ENCODE measurements at places on chromosomes 6 and 20.

DNA sequence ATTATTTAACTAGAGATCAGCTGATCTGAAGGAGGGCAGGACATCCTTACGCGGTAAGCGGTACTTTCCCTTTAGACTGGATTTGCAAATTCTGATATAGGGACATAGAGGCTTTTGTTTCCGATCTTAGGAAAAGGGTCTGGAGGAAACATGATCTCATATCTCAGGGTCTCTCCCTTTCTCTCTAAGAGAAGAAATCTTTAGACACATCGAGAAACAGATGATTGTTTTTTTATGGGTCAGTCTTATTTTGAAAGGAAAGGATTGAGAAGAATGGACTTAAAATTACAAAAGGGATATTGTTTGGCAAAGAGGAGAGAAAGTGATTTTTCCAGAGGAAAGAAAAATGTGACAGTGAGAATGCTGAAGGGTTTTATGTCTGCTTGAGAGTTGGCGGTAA is 83.9 kb upstream of the OGFRL1 start:
- no peak for DNase-seq

DNA sequence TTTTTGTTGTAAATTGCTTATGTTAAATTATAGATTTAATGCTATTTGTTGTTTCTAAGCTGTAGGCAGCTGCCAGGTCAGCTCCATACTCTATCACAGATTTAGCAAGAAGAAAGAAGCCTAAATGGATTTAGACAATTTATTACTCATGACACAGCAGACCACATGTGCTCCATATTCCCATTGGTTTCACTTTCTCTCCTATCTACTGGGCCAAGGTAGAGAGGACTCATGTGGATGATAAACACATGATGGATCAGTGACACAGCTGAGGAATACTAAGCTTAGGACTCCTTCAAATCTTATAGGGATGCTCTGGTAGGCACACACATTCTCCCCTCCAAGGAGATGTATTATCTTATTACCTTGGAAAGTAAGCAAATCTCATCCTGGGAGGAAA is 553.0 kb upstream of the ADGRB3 start:
- no peak for DNase-seq

DNA sequence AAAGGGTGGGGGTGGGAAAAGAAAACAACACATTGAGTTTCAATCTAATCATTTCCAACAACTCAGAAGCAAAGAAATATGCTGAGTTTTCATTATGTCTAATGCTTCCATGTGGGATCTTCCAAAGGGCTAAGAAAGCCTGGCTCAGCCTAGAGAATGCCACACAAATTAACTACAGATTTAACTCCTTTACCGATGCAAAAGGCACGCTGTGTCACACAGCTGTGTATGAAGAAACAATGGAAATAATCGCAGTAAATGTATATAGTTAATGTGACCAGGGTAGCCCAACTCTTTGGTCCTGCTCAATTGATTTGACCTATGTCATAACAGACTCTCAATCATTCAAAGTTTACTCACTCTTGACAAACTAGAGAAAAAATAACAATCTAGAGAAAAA is 17.8 kb downstream of the B4GALT5 start:
- DNase-seq = no peak

- DNase-seq = peak; percentile 100
Measured at GRCh38 chr20:45419188-45420091, 3.5 kb downstream of the PIGT start.

DNA sequence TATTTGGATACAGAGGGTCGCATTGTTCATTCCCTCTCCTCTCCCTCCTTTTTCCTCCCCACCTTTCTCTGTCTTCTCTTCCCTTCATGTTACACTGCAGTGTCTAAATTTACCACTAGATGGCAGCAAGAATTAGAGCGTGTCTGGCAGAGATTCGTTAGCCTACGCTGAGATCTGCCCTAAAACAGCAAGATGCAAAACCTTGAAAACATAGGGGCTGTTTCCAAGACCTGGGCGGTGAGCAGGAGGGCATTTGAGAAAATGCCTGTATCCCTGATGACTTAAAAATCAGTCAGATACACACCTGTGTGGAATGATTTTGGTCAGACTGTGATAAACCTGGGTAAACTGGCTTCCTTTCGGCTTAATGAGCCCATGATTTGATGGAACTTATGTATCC is 101.5 kb upstream of the ISM1 start:
- no peak for DNase-seq

DNA sequence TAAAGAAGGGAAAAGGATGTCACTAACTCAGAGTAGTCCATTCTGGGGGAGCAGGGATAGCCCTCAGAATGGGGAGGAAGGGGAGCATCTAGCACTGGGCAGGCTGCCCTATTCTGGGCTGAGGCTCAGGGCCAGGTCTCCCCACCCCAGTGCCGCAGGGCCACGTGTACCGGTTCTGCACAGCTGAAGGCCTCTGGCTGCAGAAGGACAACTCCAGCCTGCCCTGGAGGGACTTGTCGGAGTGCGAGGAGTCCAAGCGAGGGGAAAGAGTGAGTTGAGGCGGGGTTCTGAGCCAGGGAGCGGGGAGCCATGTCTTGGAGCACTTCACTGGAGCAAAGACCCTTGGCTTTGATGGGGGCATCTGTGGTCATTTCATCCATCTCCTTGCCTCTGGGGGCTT is 17.0 kb downstream of the GLP1R start:
- no peak for DNase-seq

GRCh38 chr6:85865420-85866369 is 223.0 kb upstream of the SYNCRIP start:
- peak; percentile 52 for DNase-seq

DNA sequence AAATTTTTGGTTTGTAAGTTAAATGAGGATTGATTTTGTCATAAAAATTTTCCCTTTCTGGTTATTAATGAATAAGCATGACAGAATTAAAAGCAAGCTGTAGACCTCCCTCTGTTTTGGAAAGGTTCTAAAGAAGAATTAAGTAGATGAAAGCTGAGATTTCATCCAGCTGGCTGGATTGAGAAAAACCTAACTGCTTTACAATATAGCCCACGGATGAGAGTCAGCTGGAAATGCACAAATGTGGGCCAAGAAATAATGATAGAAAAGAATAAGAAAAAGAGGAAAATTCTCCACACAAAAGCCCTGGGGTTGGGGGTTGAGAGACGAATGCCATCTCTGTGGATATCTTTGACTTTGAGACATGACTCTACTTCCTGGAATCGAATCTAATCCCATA is 631.6 kb downstream of the HDGFL1 start:
- DNase-seq = no peak

GRCh38 chr6:39834278-39834677 is 42.1 kb downstream of the DAAM2 start:
- no peak for DNase-seq

GRCh38 chr6:147384737-147385710 is 123.5 kb upstream of the SAMD5 start:
- no peak for DNase-seq

DNA sequence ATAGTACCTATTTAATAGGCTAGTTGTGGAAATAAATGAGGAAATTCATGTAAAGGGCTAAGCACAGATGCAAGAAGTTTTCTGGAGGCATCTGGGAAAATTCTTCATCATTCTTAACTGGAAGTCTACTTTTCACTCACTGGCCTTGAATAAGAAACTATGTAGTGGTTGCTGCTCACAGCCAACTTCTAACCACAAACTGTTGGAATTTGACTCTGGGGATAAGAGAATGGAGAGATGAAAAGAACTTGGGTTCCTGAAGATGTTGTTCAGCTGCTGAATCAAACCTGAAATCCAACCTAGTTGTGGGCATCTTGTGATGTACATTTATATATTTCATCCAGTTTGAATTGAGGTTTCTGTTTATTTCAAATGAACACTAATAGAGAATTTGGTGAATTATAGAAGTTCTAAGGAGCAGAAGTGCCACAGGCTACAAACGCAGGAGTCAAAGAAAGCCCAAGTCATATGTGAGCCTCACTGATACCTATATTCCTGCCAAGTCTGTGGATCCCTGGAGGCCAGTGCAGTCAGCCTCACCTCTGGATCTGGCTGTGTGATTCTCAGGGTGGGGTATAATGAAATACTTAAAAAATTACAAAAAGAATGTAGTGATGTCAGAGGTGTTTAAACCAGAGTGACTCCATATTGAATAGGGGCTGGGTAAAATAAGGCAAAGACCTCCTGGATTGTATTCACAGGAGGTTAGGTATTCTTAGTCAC is 18.7 kb upstream of the MEI4 start:
- peak; percentile 11 for DNase-seq

GRCh38 chr20:23114018-23114417 is 27.9 kb upstream of the CD93 start:
- DNase-seq = no peak

- no peak for DNase-seq
Measured at GRCh38 chr6:80793411-80793810, 686.9 kb downstream of the BCKDHB start.

DNA sequence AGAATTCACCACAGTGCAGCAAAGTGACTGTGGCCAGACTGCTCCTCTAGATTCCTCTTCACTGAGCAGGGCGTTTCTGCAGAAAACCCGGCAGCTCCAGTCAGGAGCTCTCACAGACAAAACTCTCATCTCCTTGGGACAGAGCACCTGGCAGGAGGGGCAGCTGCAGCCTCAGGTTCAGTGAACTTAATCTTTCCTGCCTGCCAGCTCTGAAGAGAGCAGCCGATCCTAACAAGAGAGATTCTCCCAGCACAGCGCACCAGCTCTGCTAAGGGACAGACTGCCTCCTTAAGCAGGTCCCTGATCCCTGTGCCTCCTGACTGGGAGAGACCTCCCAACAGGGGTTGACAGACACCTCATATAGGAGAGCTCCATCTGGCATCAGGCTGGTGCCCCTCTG is 1065.5 kb downstream of the GRIK2 start:
- no peak for DNase-seq

- DNase-seq = no peak
Measured at GRCh38 chr6:155645325-155645724, 189.7 kb upstream of the NOX3 start.

DNA sequence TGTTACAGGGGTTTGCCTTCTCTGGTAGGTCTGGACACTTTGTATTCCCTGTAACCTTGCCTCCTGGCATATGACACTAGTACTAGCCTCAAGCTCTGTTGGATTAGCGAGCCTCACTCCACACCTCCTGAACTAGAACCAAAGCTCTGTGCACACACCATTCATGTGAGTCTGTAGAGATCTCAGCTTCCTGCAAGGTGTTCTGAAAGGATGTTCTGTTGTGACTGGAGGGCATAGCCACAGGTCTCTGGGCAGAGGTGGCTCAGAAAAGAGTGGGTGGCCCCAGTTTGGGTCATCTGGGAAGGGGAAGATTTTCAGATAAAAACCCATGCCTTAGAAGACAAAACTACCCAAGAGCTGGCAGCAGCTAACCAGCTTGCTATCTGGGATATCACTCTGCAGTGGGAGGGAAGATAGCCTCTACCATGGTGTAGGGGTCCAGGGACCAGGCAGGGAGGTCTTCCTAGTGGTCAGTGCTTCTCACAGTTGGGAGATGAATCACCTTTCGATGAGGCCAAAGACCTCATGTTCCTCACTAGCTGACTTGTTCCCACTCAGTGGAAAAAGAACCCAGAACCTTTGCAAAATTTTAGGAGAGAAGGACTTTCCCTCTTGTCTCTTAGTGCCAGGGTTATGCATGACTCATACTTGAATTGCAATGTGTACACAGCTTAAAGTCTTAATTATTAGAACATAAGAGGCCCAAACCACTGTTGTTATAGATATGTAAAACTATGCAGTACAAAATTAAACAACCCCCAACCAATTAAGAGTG is 41.4 kb downstream of the HLA-F start:
- DNase-seq = no peak

- no peak for DNase-seq
Measured at GRCh38 chr6:117354671-117355070, 71.1 kb downstream of the ROS1 start.

- no peak for DNase-seq
Measured at GRCh38 chr6:157462956-157463742, 82.2 kb downstream of the ZDHHC14 start.

DNA sequence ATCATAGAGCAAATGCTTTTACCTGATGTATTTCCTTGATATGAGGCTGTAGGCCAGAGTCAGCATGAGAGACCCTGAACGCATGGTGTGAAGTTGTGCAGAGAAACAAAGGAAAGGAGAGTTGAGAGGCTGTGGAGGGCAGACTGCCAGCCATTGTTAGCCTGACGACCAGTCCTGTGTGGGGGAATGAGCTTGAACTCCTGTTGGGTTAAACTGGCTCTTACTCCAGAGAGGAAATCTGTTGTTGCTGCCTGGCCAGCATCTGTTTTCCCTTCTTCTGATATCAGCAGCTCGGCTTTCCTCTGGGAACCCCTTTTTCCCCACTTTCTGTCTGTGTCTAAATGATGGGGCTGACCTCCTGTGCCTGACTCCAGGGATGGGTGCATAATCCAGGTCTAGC is 158.2 kb upstream of the ZFP64 start:
- no peak for DNase-seq

DNA sequence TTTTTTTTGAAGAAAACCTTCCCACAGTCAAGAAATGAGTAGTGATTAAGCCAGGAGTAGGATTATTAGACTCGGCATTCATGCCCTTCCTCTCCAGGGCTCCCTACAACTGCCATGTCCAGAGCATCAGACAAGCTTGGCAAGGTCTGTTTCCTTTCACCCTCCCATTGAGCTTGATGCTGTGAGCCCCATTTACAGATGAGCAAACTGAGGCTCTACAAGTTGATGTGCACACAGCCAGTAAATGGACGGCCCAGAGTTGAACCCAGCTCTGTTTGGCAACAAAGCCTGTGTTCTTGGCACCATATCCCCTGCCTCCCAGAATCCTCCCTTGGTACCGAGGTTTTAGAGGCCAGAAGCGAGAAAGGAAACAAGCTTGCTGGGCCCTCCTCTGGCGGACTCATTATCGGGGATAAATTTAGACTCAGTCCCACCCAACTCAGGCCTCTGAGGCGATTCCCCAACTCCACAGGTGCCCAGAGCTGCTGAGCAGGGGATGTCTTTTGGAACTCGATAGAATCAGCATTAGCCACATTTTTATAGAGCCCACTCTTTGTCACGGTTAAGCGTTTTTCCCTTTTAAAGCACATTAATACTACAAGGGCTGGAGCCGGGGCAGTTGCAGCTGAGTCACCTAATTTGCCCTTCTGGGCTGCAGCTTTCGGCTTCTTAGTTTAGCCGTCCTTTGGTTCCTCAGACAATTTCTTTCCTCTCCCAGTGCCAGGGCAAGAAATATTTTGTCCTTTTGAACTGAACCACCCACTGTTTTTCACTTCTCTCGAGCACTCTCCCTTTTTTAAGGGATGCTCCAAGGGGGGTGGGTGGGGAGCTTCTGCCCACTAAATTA is 23.0 kb upstream of the NFATC2 start:
- DNase-seq = no peak

GRCh38 chr20:56995635-56996075 is 270.8 kb downstream of the BMP7 start:
- DNase-seq = no peak

GRCh38 chr6:150924808-150925589 is 59.5 kb downstream of the MTHFD1L start:
- DNase-seq = no peak

All from HS-5 (cell line).